Pancreas (tissue), 10 donors: ENCODE measurements at places on chromosomes 3 and 15.

- no peaks in the 10 kb centered on the region for H3K4me1 ChIP-seq
- no peak overlapping the region for H3K27ac ChIP-seq
- H3K4me3 ChIP-seq = no peak overlapping the region
- H3K27me3 ChIP-seq = no peaks in the 10 kb centered on the region
These were observed 93.3 kb upstream of the HACD2 start for GRCh38 chr3:123678108-123678511.

DNA sequence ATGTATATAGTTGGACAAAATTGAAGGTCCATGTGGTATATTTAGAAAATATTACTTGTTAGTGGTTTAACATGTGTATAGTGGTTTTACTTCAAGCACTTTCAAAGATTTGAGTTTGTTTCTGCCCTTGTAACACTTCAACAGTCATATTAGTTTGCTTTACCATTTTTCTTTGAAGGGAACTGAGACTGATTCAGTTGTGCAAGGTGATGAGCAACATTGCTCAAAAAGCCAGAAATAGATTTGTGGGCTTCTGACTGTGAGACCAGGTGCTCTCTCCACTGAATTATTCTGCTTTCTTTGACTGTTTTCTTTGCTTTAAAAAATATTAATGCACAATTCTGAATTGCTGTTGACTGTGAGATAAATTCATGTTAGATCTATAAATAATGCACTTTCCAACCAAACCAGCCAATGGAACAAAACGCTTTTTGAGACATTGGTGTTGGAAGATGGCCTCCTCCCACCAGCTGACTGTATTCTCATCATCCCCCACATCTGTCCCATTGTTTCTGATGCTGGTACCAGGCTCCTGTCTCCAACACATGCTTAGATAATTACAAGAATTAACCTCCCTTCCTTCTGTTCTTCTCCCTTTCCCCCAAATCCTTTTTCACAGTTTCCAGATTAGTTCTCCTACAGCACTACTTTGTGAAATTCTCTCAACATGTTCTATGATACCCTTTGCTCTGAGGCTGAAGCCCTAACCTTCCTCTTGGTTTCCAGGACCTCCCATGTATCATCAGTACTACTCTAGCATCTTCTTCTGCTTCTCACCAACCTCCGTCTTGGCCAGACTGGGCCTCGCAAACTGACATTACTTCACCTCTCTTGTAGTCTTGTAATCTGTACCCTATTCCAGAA, 27.9 kb downstream of the PLCL2 start:
- H3K27ac ChIP-seq = no peak overlapping the region
- no peaks in the 10 kb centered on the region for H3K27me3 ChIP-seq
- no peaks in the 10 kb centered on the region for H3K36me3 ChIP-seq
- DNase-seq = no peak
- H3K4me1 ChIP-seq = peaks cover 6% of the 10 kb centered on the region

DNA sequence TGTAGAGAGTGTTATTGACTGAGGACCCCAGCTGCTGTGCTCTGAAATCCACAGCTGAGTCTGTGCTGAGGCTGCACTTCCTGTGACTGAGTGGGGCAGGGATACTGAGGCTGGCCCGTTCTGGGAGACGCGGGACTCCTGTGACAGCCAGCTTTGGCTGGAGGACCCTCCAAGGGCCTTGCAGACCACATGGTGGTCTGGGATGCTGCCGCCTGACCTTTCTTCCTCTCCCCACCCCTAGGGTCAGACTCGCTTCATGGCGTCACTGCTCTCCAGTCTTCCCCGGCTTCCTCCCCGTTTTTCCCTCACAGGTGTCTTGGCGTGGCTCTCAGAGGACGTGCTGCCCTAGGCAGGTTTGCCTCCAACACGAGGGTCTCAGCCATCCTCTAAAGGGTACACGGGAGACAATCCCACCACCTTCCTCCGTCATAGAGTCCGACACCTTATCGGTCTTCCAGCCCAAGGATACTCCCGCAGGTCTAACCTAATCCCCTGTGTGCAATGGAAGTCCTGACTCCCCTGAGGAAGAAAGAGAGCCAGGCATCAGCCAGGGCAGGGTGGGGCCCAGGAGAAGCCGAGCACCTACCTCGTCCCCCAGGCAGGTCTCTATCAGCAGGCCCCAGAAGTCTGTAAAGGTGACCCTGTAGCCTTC, 19.9 kb upstream of the EHD4 start:
- no peak for DNase-seq
- H3K36me3 ChIP-seq = no peaks in the 10 kb centered on the region
- no peaks in the 10 kb centered on the region for H3K4me1 ChIP-seq
- H3K27ac ChIP-seq = no peak overlapping the region

GRCh38 chr3:36193448-36193847, 186.9 kb upstream of the STAC start:
- no peak overlapping the region for H3K4me3 ChIP-seq
- no peaks in the 10 kb centered on the region for H3K27me3 ChIP-seq
- no peaks in the 10 kb centered on the region for H3K36me3 ChIP-seq
- no peak for DNase-seq

GRCh38 chr3:11362600-11362999, 90.4 kb downstream of the ATG7 start:
- H3K27ac ChIP-seq = no peak overlapping the region
- H3K27me3 ChIP-seq = no peaks in the 10 kb centered on the region
- H3K4me1 ChIP-seq = no peaks in the 10 kb centered on the region
- H3K36me3 ChIP-seq = no peaks in the 10 kb centered on the region

GRCh38 chr3:188345223-188345622, 191.3 kb downstream of the LPP start:
- H3K4me3 ChIP-seq = no peak overlapping the region
- no peak overlapping the region for H3K27ac ChIP-seq
- no peaks in the 10 kb centered on the region for H3K27me3 ChIP-seq
- peaks cover 38% of the 10 kb centered on the region for H3K4me1 ChIP-seq
- no peaks in the 10 kb centered on the region for H3K36me3 ChIP-seq

DNA sequence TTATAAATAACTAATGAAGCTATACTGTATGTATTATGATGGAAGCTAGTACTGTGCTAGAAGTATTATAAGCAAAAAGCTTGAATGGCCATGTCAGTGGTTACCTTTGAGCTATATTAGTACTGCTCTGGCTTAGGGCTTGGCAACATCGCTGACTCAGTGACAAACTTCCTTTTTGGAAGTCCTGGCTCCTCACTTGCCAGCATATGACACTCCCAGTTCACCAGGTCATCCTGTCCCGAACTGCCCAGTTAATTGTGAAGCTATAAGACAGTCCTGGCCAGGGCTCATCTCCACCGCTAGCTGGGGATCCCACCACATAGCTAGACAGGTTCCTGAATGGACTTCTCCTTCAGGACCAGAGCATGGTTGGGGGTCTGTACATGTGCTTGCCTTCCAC, 31.9 kb downstream of the RAB8B start:
- no peaks in the 10 kb centered on the region for H3K27me3 ChIP-seq
- peaks cover 17% of the 10 kb centered on the region for H3K4me1 ChIP-seq
- H3K36me3 ChIP-seq = no peaks in the 10 kb centered on the region
- no peak for DNase-seq
- no peak overlapping the region for H3K27ac ChIP-seq

DNA sequence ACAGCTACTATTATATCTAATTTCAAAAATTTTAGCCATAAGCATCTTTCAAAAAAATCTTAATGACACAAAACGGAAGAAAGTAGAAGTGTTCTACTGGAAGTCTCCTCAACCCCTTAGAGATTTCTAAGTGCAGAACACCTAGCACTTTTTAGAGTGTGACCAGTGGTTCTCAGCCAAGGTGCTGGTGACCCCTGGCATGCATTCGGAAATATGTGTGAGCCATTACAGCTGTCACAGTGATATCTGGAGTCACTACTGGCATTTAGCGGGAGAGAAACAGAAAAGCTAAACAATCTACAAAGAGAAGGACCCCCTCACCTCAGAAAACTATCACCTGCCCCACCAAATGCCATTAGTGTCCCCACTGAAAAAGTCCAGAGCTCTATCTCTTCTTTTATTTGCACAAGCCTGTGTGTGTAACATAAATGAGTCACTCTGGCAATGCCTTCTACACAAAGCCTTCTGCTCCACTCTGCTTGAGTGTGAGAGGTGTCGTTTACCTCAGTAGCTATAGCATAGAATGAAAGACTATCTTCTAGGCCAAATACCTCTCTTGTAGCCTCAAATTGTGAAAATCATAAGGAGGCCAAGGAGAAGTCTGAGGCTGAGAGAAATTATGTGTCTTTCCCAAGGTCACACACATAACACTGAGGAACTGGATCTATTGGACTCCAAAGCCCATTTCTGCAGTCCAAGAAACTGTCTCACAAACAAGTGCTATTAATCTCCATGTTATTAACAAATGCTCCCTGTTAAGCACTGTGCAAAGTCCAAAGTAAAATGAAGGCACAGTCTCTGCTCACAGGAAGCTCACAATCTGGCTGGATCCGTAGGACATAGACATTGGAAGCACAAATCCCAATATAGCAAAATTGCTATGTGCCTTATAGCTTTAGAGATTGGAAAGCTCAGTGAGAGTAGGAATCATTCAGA, 28.5 kb upstream of the KCNMB2 start:
- DNase-seq = no peak
- no peaks in the 10 kb centered on the region for H3K27me3 ChIP-seq
- H3K27ac ChIP-seq = peak overlapping the region; percentile 41
- H3K4me1 ChIP-seq = peaks cover 38% of the 10 kb centered on the region

DNA sequence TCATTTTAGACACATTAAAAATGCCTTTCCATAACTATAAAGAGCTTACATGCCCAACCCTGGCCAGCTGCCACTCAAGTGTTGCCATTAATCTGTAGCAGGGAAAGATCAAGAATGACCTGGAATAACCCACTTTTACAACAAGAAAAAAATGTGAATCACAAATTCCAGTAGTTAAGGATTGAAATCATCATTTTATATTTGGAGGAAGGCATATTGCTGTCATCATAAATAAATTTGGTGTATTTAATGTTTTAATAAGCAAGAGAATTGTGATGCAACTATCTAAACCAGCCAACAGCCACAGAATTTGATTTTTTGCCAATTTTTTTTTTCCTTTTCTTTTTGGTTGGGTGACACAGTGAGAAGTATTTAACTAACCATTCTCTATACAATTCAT, 240.0 kb upstream of the SEMA6D start:
- H3K4me3 ChIP-seq = no peak overlapping the region
- DNase-seq = no peak
- H3K27me3 ChIP-seq = no peaks in the 10 kb centered on the region
- H3K36me3 ChIP-seq = no peaks in the 10 kb centered on the region
- H3K27ac ChIP-seq = no peak overlapping the region
- H3K4me1 ChIP-seq = no peaks in the 10 kb centered on the region

DNA sequence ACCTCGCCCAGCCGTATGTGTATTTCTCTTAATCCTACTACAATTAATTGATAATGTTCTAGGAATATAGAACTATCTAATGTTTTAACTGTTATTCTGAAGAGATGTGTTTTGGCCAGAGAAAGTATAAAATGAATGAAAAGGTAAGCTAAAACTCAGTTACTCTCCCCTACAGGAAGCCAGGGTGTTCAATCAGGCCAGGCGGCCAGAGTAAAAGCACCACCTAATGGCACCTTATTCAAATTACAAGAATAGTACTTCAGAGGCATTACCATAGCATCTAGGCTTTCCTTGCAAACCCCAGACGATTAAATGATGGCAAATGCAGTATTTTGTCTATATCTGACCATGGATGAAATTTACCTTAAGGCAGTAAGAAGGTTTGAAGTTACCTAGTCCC, 10.4 kb downstream of the SLC12A8 start:
- no peak for DNase-seq
- H3K27ac ChIP-seq = no peak overlapping the region
- H3K4me3 ChIP-seq = no peak overlapping the region
- H3K36me3 ChIP-seq = no peaks in the 10 kb centered on the region

- no peaks in the 10 kb centered on the region for H3K4me1 ChIP-seq
- DNase-seq = no peak
These were observed 29.1 kb downstream of the SLC6A6 start for GRCh38 chr3:14431452-14431916.

DNA sequence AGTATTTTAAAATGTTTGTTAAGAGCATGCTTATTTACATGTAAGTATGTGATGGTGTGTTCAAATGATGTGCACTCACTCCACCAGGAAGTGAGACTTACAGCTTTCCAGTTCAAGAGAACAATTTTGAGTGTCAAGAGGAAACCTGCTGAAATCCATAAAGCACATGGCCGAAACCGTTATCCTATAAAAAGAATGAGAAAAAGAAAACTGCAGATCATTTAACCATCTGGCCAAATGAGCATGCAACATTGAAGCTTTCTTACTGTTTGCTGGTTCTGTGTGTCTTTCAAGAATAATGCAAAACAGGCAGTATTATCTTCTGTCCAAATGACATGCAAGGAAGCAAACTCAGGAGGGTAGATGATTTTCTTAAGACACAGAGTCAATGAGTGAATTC, 26.3 kb downstream of the GABRR3 start:
- H3K36me3 ChIP-seq = no peaks in the 10 kb centered on the region
- H3K27ac ChIP-seq = no peak overlapping the region
- no peak overlapping the region for H3K4me3 ChIP-seq
- H3K27me3 ChIP-seq = no peaks in the 10 kb centered on the region
- no peak for DNase-seq

- H3K27me3 ChIP-seq = no peaks in the 10 kb centered on the region
- H3K36me3 ChIP-seq = no peaks in the 10 kb centered on the region
- no peak overlapping the region for H3K27ac ChIP-seq
- no peaks in the 10 kb centered on the region for H3K4me1 ChIP-seq
- no peak for DNase-seq
These were observed 33.1 kb downstream of the RNU5B-1 start for GRCh38 chr15:65337436-65338070.

DNA sequence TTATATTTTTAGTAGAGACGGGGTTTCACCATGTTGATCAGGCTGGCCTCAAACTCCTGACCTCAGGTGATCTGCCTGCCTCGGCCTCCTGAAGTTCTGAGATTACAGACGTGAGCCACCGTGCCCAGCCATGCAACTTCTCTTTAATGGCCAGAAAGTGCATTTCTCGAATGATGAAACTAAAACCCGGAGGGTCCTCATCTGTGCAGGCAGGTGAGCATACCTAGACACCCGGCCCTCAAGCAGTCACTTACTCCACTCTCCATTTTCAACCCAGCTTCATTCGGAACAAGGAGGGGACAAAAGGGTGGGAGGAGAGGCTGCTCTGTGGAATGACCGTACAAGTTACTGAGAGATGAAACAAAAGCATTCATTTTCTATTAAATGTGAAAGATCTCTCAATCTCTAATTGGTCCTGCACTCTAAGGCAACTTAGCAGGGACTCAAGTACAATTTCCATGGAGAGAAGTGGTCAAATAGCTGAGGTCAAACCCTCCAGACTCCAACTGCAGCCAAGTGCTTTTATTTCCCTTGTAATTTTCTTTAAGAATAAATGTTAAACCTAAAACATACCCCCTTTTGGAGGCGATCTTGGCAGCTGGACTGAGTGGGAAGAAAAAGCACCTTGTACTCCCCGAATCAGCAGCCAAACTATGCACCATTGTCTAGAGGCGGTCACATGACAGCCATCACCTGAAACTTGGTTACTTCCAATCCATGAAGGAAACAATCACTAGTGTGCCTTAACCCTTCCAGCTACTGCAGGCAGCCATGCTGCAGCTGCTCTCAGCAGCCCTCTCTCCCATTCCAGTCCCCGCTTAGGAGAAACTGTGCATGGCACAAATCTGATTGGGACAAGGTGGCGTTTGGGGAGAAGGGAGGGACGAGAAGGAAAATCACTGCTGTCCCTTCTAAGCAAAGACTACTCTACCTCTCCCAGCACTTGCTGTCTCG, 62.2 kb downstream of the VGLL4 start:
- DNase-seq = peak; percentile 16
- no peaks in the 10 kb centered on the region for H3K27me3 ChIP-seq
- no peaks in the 10 kb centered on the region for H3K36me3 ChIP-seq
- peaks cover 17% of the 10 kb centered on the region for H3K4me1 ChIP-seq

- no peaks in the 10 kb centered on the region for H3K36me3 ChIP-seq
- H3K4me3 ChIP-seq = no peak overlapping the region
- peaks cover 19% of the 10 kb centered on the region for H3K4me1 ChIP-seq
- H3K27me3 ChIP-seq = no peaks in the 10 kb centered on the region
- H3K27ac ChIP-seq = peak overlapping the region; percentile 72
- peak; percentile 4 for DNase-seq
These were observed 109.2 kb downstream of the ASB7 start for GRCh38 chr15:100711516-100712021.
